ENCODE measurements at places on chromosomes 7 and 10.

DNA sequence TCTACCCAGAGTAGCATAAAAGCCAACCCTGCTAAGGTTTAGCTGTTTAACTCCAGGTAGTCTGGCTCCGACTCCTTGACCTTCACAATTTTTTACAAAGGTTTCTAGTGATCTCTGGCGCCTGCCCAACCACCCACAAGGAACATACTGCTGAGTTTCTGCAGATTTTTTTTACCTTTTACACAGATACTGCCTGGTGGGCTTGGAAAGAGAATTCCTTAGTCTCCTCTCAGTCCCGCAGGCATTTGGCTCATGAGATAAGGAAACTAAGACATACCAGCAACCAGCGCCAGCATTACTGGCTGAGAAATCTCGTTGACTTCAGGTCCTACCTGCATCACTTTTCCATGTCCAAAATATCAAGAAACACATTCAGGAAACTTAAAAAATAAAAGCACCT is 51.1 kb upstream of the LYZL1 start:
- DNase-seq, result no peak

DNA sequence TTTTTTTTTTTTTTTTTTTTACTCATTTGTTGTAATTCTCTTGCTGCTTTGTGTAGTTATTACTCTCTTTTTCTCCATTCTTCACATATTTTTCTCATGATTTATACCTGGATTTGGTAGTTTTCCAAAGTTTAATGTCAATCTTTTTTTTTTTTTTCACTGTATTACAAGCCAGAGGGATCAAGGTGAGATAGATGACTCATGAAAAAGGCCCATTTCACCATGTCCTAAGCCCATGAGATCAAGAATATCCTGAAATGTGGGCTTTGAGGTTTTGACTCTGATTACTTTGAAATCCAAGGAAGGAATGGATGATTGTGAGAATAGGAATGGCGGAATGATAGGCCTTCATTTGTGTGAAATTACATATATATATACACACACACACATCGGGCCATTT is 31.1 kb downstream of the TAX1BP1 start:
- no peak for DNase-seq

- DNase-seq, result no peak
These were observed 47.6 kb upstream of the ITGB1 start for GRCh38 chr10:33005322-33006301.

DNA sequence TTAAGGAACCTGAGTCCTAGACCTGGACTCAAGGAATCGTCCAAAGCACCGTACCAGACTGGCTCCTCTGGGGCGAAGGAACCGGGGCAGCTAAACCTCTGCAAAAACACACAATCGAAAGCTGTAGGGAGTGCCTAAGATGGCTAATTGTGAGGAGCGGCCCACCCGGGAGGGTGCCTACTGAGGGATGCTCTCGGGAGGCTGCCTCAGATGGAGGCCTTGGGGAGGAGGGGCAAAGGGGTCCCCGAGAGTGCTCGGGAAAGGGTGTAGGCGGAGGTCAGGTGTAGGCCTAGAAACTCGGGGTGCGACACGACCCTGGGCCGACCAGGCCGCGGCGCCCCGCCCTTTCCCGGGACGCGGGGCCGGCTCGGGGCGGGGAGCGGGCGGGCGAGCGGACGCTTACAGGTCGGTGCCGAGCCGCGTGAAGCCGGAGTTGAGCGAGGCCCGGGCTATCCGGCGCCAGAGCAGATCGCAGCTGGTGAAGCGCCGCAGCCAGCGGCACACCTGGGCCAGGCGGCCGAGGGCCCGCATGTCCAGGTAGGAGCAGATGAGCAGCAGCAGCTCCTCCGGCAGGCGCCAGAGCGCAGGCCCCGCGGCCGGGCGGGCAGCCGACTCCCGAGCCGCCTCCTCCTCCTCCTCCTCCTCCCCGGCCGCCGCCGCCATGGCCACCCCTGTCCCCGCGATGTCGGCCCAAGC is 844 bp downstream of the FBXW4 start:
- DNase-seq, result peak; percentile 49

DNA sequence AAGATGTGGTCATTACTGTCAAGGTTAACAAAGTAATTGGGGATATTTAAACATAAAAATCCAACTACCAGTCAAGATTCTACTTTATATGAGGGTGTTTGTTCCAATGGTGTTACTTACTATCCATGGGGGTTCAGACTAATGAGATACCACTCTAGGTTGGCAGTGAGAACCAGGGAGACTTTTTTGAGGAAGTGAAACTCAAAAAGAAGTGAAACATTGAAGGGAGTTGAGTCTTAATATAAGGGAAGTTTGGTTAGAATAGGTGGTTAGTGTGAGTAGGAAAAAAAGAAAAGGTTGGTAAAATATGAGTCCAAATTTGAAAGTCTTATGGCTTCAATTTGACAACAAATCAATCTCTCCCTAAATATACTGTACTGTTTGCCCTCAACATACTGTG is 123.6 kb upstream of the ANK3 start:
- DNase-seq, result no peak

- DNase-seq, result no peak
These were observed 28.8 kb upstream of the HECTD2 start for GRCh38 chr10:91381257-91381891.

GRCh38 chr10:102344067-102344466 is 51.4 kb upstream of the NFKB2 start:
- no peak for DNase-seq

GRCh38 chr10:103492655-103493261 is 747 bp upstream of the NEURL1 start:
- DNase-seq, result no peak

DNA sequence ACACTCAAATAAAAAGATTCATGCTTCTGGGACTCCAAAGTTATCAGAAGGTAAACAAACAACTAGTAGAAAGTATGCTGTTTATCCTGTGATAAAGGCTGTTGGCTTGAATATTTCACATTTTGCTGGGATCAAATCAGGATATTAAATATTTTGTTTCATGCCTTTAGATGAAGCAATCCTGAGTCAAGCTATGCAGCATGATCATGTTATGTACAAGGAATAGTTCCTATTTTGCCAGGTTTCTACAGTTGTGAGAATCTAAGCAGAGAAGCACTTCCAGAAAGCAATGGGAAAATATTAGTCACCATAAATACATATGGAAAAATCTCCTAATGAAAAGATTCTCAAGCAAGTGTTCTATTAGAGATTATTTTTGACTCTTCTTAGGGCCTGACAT is 262.8 kb upstream of the PCDH15 start:
- no peak for DNase-seq

- DNase-seq, result no peak
These were observed 252.8 kb upstream of the GPR26 start for GRCh38 chr10:123413353-123413752.

GRCh38 chr7:112079673-112080072 is 126.5 kb downstream of the DOCK4 start:
- no peak for DNase-seq

DNA sequence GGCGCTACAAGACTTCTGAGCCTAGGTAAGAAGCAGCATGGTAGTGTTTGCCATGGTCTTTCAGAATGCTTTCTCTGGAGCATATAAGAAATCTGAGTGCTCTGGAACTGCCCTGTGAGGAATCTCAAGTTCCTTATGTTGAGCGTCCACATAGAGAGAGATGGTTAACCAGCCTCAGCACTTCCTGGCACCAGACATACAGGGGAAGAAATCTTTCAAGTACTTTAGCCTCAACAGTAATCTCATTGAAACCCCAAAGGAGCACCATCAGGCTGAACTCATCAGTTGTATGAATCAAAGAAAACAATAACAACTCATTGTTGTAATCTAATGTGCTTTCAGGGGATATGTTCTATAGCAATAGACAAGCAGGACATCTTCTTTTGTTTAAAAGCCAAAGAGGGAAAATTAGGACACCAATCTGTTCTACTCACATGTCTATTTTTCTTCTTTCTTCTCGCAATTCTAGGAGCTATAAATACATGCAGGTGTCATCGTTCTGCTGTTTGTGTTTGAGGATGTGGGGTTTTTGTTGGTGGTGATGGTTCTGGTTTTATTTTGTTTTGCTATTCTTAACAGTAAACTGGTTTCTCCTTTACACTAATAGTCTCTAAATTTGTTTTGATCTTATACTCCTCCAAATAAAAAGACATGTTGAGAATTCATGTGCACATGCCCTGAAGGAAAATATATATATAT is 1145.0 kb upstream of the LRRN3 start:
- DNase-seq, result no peak

GRCh38 chr7:36062154-36062815 is 90.8 kb upstream of the EEPD1 start:
- DNase-seq, result no peak

- DNase-seq, result no peak
These were observed 123.2 kb upstream of the SAMD8 start for GRCh38 chr10:74988054-74988775.

DNA sequence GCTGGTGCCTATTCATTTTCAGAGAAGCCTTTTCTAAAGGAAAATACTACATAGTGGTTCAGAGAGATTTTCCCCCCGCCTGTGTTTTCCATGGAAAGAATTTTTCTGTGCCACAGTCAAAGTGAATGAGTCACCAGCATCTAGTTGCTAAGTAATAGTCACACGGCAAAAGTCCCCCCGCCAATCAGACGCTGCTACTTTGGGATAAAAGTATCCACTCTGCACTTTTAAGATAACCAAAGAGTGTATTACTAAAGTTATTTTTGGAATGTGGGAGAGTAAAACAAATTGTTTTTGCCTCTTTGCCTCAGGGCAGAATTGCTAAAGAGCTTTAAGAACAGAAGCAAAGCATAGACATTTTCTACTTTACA is 23.5 kb downstream of the ABLIM1 start:
- no peak for DNase-seq

- no peak for DNase-seq
These were observed 625.1 kb downstream of the DNAJB6 start for GRCh38 chr7:157961731-157962457.

- no peak for DNase-seq
These were observed 35.3 kb upstream of the PROSER2 start for GRCh38 chr10:11787846-11788245.

DNA sequence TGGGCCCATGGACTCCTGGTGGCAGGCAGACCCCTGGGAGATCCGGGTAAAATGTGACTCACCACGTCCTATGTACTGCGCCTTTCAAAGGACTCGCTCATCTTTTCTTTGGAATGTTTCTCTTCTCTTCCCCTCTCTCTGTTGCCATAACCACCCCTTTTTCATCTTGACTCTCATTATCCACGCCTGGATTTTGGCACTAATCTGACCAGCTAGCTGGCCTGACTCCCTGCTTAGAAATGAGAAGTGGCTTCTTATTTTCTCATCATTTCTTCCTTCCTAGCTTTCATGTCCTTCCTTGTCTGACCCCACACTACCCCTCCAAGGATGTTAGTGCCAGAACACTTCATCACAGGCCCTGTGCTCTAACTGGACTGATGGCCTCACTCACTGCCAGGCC is 98.0 kb upstream of the FAM171A1 start:
- no peak for DNase-seq

DNA sequence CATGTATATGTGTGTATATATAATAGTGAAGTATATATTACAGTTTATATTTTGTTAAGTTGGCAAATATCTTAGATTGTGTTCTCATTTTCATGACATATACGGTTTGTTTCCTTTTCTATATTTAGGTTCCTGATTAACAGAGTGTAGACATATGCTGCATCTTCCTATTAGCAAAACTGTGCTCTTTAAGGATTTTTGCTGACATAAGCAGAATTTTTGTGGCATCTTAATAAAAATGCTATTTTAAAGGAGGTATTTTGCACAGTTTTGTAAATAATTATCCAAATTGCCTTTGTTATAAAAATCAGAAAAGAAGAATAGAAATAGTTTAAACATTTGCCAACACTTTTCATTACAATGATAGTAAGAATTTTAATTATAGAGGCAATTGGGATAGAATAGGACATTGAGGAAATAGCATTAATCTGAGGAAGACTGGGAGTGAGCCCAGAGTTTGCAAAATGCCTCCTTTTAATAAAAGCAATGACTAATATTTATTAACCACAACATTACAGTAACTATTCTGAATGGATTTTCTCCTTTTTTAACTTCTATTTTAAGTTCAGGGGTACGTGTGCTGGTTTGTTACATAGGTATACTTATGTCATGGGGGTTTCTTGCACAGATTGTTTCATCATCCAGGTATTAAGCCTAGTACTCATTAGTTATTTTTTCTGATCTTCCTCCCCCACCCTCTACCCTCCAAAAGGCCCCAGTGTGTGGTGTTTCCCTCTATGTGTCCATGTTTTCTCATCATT is 38.2 kb downstream of the KCND2 start:
- no peak for DNase-seq

Measured in stimulated activated CD8-positive, alpha-beta memory T cell treated with anti-CD3 and anti-CD28 coated beads, Interleukin-4, amount 100 ng/mL, for 1 hour (primary cell).